ENCODE measurements at places on chromosomes 1 and 21. TPM values are rescaled to one million over a fixed set of nuclear protein-coding genes. Genes with fewer than 3 reads are reported as not detected.

The GNG4 gene
- total RNA-seq = 53.5 TPM

The ARHGEF16 gene
- 19.1 TPM for total RNA-seq

The FCGR3B gene
- not detected for total RNA-seq

DNA sequence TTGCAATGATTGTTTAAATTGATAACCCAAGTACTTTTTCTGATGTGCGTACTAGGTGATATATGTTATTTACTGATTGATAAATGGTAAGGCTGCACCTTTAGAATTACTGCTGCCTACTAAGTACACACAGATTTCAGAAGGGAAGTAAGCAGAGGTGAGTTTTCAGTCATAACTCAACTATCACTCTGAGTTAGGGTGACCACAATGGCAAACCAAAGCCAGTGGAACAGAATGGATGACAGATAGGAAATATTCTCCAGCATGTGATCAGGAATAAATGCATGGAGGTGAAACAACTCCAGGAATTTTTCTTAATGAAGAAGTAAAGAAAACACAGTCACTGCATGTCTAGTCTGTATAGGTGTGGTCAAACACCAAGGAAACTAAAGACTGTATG, 7.5 kb upstream of the KCNJ15 start:
- H3K27me3 ChIP-seq = no peaks in the 10 kb centered on the region
- no peak overlapping the region for H3K4me3 ChIP-seq
- H3K36me3 ChIP-seq = no peaks in the 10 kb centered on the region
- H3K27ac ChIP-seq = no peak overlapping the region
- no peak for DNase-seq

DNA sequence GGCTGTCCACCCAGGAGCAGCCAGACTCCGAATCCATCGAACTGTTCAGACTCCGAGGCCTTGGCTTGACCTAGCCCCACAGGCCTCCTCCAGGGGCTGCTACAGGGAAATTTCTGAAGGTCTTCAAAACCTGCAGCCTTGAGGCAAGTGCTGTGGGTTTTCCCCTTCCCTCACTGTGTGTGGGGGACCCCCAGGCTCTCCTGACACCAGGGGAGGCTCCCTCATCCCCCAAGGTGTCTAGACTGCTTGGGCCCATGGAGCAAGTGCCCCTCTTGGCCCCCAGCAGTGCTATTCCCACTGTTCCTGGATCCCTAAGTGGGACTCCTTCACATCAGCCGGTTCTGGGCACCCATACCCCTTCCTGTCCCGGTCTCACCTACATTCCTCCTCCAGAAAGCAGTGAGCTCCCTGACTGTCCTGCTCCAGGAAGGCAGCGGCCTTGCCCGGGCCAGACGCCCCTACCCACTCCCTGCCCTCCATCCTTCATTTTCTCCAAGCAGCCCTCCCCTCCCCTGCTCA, 814 bp downstream of the PAQR7 start:
- H3K36me3 ChIP-seq = no peaks in the 10 kb centered on the region
- no peak overlapping the region for H3K27ac ChIP-seq
- H3K4me3 ChIP-seq = peak overlapping the region; percentile 76
- H3K4me1 ChIP-seq = peaks cover 18% of the 10 kb centered on the region
- H3K27me3 ChIP-seq = peaks cover 17% of the 10 kb centered on the region

GRCh38 chr1:116390195-116390594, 17.2 kb downstream of the ATP1A1 start:
- H3K4me1 ChIP-seq = no peaks in the 10 kb centered on the region
- no peak overlapping the region for H3K4me3 ChIP-seq
- H3K36me3 ChIP-seq = peaks cover 83% of the 10 kb centered on the region
- no peak overlapping the region for H3K27ac ChIP-seq

- DNase-seq = no peak
- no peak overlapping the region for H3K4me3 ChIP-seq
- no peak overlapping the region for H3K27ac ChIP-seq
- no peaks in the 10 kb centered on the region for H3K36me3 ChIP-seq
- no peaks in the 10 kb centered on the region for H3K4me1 ChIP-seq
- no peaks in the 10 kb centered on the region for H3K27me3 ChIP-seq
Measured at GRCh38 chr1:86489242-86489878, 20.6 kb downstream of the CLCA1 start.

GRCh38 chr1:208278638-208279037, 34.5 kb upstream of the PLXNA2 start:
- no peak overlapping the region for H3K4me3 ChIP-seq
- no peaks in the 10 kb centered on the region for H3K27me3 ChIP-seq
- no peaks in the 10 kb centered on the region for H3K36me3 ChIP-seq
- no peak overlapping the region for H3K27ac ChIP-seq

GRCh38 chr1:155197901-155198546, 9.7 kb downstream of the THBS3 start:
- no peaks in the 10 kb centered on the region for H3K27me3 ChIP-seq
- no peak for DNase-seq
- peaks cover 52% of the 10 kb centered on the region for H3K36me3 ChIP-seq
- peak overlapping the region; percentile 32 for H3K27ac ChIP-seq
- peaks cover 17% of the 10 kb centered on the region for H3K4me1 ChIP-seq

Data from GM23338 (cell line).